ENCODE measurements at places on chromosomes 12 and 14.

DNA sequence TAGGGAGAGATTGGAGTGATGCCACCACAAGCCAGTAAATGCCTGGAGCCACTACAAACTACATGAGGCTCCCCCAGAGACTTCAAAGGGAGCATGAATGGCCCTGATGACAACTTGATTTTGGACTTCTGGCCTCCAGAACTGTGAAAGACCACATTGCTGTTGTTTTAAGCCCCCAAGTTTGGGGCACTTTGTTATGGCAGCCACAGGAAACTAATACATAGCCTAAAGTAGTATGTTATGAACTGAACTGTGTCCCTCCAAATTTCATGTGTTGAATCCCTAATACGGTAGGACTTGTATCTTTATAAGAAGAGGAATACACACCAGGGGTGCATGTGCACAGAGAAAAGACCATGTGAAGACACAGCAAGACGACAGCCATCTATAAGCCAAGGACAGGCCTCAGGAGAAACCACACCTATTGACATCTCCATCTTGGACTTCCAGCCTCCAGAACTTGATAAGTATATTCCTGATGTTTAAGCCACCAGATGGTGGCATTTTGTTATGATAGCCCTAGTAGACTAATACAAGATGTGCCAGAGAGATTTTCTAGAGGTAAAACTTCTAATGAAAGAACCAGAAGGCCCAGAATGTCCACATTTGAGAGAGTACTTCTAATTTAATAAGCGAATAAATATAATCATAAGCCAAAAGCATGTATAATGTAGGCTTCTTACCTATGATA lies 127.1 kb upstream of the BMP4 start:
- DNase-seq, result no peak

GRCh38 chr12:105357162-105357691 lies 26.7 kb downstream of the C12orf75 start:
- DNase-seq, result no peak

DNA sequence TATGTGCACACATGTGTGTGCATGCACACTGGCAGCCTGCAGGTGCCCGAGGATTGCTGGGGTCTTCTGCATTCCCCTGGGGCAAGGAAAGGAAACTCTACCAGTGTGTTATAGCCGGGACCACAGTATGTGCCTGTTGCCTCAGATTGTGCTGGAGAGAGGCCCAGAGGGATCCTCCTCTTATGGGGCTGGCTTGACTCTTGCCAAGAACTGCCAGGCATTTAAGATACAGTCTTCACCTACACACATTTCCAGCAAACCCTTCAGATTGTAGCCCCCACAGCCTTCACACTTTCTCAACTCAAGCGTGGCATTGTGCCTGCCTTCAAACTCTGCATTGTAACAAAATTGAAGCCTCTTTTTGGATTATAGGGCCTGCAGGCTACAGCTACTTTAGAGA lies 176.7 kb upstream of the DYRK2 start:
- DNase-seq, result no peak

- DNase-seq, result peak; percentile 37
These were observed 223.8 kb downstream of the DACT1 start for GRCh38 chr14:58861586-58861985.

- no peak for DNase-seq
These were observed 26.9 kb downstream of the TBX3 start for GRCh38 chr12:114656906-114657596.

DNA sequence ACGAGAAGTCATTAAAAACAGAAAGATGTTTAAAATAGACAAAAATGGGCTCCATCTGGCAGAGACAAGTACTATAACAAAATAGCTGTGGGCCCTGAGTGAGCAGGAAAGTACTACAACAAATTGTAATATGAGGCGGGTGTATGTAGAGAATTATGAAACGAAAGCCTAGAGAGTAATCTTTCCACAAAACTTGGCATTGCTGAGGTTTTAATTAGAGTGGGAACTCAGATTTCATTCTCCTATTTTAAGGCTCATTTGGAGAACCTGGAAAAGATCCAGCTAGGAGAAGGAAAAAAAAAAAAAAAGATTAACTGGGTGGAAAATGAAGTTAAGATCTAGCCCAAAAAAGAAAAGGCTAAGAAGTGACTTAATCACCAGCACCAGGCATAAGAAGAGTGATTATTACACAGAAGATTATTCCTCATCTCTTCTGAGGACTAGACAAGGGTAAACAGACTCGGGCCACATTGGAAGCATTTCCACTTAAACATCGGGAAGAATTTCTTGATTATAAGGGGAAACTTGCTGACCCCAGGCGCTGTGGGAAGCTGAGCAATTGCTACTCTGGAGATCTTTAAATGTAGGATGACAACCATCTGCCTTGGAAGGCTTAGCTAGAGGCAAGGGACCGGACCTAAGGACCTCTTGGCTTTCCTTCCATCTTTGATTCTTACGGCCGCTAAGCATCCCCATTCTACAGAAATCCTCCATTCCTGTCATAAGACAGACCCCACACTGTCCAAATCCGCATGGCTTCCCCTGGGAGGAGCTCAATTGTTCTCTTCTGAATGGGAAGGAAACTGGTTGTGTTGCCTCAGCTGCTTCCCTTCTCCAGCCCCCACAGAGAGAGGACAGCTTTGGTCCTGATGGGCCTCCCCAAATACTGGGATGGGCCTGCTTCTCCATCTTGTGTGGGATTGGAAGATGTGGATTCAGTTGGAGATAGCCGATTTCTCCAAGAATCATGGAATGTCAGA lies 40.6 kb downstream of the IGF1 start:
- DNase-seq, result no peak

All from brain pericyte (primary cell).